ENCODE measurements at places on chromosomes 16 and 17.

- no peak for DNase-seq
Observed at GRCh38 chr17:70533427-70533826, 364.1 kb downstream of the KCNJ2 start.

DNA sequence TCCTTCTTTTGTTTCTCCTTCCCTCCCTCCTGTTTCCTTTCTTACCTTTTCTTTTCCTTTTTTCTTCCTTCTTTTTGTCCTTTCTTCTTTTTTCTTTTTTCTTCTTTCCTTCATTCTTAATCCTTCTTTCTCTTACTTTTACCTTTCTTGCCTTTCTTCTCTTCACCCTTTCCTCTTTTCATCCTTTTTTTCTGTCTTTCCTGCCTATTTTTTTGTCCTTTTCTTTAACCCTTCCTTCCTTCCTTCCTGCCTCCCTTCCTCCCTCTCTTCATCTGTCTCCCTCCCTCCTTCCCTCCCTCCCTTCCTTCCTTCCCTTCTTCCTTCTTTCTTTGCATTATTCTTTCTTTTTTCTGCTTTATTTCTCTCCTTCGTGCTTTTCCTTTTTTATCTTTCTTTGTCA lies 160.7 kb downstream of the AXIN2 start:
- no peak for DNase-seq

GRCh38 chr17:71260366-71260940 lies 860.4 kb upstream of the SOX9 start:
- DNase-seq, result no peak

GRCh38 chr16:68490829-68491575 lies 42.7 kb upstream of the SMPD3 start:
- DNase-seq, result no peak

- DNase-seq, result no peak
Observed at GRCh38 chr16:54937671-54938211, 7.1 kb downstream of the IRX5 start.
